Caudate nucleus (tissue), 63 donors: ENCODE measurements at places on chromosomes 11 and 22.

GRCh38 chr11:33976495-33977199 is 74.9 kb upstream of the CAPRIN1 start:
- DNase-seq, result no peak

GRCh38 chr11:79437981-79438630 is 2.7 kb downstream of the TENM4 start:
- no peak for DNase-seq

- DNase-seq, result no peak
Observed at GRCh38 chr22:43365715-43366440, 22.7 kb upstream of the SCUBE1 start.

DNA sequence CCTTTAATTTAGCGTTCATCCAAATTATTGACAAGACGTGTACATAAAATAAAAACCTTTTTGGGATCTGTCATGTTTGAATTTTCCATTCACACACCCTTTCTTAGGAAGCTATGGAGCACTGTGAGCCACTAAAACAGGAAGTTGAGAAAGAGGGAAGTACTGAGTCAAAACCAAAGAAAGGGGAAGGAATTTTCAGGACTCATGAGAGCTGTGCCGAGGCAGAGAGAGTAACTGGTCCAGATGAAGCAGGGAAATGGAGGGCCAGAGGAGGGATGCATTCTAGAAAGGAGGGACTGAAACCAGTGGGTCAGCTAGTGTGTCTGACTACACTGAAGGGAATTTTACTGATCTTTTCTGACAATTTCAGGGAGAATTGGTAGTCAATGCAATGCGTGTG is 24.9 kb downstream of the APLP2 start:
- no peak for DNase-seq

DNA sequence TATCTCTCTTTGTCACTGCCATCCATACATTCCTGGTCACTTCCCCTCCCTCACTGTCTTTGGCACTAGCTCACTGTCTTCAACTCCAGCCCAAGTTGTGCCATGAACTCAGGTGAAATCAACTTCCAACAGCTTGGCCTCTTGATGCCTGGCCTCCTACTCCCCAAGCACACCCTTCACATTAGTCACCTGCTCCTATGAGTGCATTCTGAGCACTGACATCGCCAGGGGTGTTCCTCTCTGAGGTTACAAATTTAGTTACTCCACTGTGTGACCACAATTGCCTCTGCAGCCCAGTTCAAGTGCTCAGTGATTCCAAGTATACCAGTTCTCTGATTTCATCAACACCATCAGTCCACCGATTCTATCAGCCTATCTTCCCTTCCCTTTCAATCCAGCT is 10.8 kb downstream of the DRD2 start:
- DNase-seq, result no peak

DNA sequence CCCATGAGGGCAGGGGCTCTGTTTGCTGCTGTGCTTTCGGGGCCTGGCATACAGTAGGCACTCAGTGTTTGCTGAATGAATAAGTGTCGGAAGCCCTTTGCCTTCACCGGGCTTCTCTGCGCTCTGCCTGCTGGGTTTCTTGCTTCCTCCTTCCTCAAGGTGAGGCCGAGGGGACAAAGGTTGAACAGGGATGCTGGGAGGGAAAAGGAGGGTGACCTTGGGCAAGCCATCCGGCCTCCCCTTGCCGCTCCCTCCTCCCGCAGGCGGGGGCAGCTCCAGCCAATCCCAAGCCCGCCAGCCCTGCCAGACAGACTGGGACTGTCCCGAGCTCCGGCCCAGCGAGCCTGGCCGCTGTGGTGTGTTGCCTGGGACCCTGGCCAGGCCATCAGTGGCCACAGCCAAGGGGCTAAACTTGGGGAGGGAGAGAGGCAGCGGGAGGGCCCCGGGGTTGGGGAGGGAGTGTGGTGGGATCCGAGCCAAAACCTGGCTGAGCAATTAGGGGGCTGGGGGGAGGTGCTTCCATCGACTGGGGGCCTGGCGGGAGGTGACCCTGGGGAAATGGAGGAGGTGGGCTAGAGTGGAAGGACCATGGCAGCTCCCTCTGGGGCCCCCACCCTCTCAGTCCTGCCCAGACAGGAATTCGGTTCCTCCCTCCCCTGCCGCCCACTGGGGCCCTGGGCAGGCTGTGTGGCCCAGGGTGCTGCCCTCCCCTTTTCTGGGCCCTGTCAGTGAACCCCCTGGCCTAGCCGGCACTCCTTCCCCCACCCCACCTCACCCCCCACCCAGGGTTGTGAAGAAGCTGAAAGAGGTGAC is 3.4 kb upstream of the RCOR2 start:
- peak; percentile 68 for DNase-seq

GRCh38 chr11:46948378-46949131 is 12.0 kb downstream of the CSTPP1 start:
- no peak for DNase-seq

- no peak for DNase-seq
Observed at GRCh38 chr11:83441171-83441570, 155.0 kb upstream of the CCDC90B start.

DNA sequence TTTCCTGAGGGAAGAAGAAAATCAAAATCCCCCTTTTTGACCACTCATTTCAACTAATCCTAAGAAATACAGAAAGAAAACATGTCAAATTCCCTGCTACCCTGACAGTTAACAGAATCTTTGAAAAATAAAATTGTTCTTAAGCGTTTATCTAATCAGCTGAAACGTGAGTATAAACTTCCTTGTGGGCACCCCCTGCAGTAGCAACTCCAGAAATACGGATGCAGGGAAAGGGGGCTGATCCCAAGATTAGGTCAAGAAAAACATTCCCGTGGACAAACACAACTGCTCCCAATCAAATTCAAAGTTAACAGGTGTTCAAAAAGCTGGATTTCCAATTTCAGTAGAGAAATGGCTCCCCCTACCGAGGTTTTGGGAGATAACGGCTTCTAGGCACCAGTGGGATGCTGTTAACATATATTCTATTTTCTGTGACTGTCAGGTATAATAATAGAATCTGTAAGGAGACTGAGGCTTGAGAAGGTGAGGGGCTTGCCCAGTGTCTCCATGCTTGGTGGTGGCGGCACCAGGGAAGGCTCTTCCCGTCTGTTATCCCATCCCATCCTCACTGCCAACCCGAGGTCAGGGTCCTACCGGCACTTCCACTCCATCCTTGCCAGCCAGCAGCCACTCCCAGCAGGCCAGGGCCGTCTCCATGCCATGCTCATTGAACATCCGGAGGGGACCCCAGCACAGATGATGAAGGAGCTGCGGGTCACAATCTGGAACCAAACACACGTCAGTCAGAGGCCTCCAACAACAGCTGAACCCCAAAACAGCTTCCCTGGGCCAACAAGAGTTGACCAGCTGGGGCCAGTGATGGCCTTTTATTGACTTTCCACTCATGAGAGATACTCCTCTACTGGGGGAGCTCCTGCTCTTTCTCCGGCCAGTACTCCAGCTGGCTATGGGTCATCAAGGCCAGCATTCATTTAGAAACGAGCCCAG is 32.0 kb upstream of the SERPIND1 start:
- DNase-seq, result no peak

DNA sequence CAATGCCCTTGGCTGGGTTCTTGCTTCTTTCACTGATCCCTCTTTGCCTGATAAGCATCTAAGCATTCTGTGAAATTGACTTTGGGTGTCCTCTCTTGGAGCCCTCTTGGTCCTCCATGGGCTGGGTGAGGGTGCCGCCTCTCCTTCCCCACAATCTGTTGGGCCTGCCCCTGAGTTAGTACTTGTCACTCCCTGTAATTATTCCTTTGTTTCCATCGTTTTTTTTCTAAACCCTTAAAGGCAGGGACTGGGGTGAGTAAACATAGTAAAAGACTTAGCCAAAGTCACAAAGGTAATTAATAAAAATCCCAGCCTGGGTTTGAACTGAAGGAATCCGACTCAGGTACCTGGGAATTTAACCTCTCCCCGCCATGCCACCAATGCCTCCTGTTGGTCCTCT is 188.1 kb downstream of the MYO18B start:
- no peak for DNase-seq

DNA sequence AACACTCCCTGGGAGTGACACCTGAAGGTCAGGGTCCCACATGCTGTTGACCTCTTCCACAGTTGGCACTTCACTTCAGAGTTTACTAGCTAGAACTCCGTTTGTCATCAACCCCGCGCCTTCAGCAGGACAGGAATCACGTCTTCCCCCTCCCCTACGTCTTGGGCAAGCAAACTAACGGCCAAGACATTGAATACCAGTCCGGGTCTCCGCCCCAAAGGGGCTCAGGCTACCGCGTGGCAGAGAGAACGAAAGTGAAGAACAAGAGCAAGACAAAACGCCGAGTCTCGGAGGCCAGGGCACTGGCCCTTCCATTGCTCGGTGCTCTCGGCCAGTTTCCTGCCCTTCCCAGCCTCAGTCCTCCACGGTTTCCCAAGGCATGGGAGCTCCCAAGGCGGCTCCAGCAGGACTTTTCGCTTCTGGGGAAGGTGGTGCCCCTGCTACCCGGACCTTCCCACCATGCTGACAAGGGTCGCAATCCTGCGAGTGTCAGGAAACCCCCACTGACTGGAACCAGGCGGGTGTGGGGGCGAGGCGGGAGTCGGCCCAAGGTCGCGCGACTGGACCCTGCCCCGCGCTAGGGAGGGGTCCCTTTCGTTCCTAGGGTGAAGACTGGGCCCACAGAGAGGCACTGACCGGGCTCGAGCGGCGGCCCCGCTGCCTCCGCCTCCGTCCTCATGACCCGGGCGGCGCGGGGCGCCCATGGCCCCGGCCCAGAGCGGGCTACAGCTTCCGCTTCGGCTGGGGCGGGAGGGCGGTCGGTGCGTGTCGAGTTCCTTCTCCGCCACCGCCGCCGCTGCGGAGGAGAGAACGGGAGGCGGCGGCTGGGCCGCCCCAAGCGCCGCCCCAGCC is at the start of gene GUCD1:
TSS of gene GUCD1 (minus strand) at position 826 of the 852 bp plus-strand sequence. CDS start at position 679, 147 bp downstream.
- DNase-seq, result no peak

GRCh38 chr11:113681282-113681681 is 24.8 kb downstream of the TMPRSS5 start:
- DNase-seq, result no peak

DNA sequence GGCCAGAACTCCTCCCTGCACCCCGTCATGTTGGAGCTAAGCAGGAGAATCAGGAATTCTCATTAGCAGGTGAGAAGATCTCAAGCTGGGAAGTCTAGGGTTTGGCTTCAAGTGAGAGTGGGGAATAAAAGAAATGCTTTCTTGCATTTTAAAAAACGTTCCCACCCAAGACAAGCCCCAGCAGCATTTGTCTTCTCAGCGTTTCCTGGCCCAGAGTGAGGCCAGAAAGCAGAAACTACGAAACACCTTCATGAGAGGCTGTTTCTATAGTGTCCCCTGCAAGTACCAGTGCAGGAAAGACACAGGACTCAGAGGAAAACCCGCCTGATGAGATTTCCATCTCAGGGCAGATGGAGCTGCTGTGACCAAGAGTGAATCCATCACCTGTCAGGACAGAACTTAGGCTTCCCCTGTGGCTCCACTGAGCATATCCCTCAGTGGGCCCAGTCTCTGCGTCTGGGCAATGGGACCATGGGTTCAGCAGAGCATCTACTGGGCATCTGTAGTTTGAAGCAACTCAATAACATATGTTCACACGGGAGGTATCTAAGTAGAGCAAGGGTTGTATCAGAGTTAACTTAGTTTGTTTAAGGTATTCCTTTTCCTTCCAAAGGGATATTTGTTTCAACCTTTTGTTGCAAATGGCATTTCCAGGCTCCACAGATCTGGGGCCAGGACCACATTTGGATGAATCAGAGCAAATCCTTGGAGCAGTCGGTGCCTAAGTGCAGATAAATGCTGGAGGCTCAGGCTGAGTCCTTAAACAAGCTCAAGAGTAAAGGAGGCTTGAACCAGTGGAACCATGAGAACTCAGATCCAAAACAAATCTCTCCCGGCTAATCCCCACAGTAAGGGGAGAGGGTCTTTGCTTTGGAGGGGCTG is 548.3 kb downstream of the MIAT start:
- no peak for DNase-seq

- no peak for DNase-seq
Observed at GRCh38 chr11:120102050-120102863, 35.7 kb downstream of the TRIM29 start.

DNA sequence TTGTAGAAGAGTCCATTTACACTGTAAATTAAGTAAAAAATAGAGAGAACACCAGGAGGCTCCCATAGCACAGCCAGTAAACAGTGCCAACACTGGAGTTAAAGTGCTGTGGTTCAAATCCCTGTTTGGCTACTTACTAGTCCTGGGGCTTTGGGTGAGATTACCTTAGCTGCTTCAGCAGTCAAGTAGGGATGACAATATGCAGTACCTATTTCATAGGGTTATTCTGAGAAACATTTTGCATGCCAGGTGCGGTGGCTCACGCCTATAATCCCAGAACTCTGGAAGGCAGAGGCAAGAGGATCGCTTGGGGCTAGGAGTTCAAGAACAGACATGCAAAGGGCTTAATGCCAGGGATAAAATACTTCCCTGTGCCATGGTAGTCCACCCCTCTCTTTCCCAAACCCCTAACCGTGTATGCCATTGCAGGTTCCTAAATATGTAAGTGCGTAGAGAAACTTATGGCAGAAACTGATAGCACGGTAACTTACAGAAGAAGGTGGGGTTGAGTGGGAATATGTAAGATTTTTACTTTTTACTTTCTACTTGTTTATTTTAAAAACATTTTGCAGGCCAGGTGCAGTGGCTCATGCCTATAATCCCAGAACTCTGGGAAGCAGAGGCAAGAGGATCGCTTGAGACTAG is 86.4 kb upstream of the PICALM start:
- DNase-seq, result no peak

DNA sequence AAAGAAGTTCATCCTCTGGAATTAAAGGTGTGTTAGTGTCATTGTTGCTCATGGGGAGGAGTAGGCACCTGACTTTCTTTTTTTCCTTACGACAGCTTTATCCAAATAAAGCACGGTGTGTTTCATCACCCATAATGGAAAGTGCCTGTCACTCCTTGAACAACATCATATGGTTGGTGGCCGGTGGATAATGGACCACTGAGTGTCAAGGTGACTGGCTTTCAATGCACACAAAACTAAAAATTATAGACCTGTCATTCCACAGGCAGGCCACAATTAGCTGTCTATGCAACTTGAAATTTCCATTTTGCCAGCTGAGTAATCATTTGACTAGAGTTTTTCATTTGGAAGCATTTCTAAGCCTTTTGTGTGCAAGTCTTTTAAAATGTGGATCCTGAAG is 45.0 kb upstream of the MPPED2 start:
- DNase-seq, result no peak

- no peak for DNase-seq
Observed at GRCh38 chr11:26896719-26897118, 97.2 kb upstream of the FIBIN start.

DNA sequence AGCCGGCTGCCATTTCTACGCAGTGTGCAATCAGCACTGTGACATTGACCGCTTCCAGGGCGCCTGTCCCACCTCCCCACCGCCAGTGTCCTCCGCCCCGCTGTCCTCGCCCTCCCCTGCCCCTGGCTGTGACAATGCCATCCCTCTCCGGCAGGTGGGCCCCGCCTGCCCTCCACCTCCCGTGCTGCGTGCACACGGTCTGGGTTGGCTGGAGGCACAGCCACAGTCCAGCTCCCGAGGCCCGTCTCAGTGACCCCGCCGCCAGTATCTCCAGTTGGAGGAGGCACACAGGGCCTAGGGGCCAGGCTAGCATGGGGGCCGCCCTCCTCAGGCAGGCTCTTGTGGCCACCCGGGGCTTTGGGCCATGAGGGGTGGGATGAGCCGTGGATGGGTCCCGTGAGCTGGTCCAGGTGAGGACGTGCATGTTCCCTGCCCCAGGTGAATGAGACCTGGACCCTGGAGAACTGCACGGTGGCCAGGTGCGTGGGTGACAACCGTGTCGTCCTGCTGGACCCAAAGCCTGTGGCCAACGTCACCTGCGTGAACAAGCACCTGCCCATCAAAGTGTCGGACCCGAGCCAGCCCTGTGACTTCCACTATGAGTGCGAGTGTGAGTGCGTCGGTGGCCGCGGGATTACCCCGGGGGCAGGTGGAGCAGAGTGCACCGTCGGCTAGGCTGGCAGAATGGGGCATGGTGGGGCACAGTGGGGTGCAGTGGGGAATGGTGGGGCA is 29.7 kb downstream of the MUC5B start:
- DNase-seq, result no peak
